Fibroblast of upper back skin (primary cell): ENCODE measurements at places on chromosomes 5 and 9.

- peak; percentile 4 for DNase-seq
These were observed 115.7 kb downstream of the MAN2A1 start for GRCh38 chr5:109805472-109805871.

DNA sequence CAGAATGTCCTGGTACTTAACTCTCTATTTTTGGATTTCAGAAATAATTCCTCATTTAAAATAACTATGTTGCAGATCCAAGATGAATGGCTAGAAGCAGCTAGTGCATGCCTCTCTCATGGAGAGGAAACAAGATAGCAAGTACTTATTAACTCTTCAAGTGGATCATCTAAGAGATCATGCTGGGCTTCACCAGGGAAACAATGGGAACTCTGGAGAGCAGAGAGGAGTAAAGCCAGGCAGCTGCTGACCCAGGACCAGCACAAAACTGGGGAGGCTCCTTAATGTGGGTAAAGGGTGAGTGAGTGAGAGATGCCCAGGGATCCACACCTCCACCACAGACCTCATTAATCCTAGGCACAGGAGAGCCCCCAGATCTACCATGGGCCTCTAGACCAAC lies 897.8 kb upstream of the ACO1 start:
- DNase-seq, result no peak

GRCh38 chr5:79547982-79548381 lies 34.0 kb upstream of the HOMER1 start:
- DNase-seq, result no peak

- DNase-seq, result peak; percentile 17
These were observed 432.6 kb upstream of the SLC30A5 start for GRCh38 chr5:68661237-68661636.

DNA sequence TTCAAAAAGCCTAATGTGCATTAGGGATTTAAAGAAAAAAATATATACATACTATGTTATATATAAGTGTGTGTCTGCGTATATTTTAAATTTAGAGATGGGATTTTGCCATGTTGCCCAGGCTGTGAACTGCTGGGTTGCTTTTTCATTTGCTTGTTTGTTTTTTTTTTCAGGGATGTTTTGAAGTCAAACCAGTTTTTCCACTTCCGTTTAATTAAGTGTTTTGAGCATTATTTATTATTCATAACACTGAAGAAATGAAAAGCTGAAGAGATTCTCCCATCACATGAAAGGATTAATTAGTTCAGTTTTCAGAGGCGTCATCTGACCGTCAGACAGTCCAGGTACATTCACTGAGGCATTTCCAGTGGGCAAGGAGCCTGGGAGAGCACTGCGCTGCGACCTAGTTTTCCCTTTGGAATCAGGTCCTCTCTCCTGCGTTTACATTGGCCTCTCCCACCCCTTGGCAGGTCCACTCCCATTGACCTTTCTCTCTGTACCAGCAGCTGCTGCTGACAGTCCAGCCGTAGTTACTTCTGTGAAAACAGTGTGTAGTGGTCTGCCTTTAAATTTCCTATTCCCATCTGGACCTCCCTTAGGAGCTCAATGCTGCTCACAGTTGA lies 26.0 kb downstream of the ARRDC3 start:
- DNase-seq, result no peak

GRCh38 chr9:6055216-6055615 lies 39.8 kb upstream of the RANBP6 start:
- DNase-seq, result peak; percentile 76

GRCh38 chr9:1881708-1882295 lies 133.3 kb upstream of the SMARCA2 start:
- no peak for DNase-seq

DNA sequence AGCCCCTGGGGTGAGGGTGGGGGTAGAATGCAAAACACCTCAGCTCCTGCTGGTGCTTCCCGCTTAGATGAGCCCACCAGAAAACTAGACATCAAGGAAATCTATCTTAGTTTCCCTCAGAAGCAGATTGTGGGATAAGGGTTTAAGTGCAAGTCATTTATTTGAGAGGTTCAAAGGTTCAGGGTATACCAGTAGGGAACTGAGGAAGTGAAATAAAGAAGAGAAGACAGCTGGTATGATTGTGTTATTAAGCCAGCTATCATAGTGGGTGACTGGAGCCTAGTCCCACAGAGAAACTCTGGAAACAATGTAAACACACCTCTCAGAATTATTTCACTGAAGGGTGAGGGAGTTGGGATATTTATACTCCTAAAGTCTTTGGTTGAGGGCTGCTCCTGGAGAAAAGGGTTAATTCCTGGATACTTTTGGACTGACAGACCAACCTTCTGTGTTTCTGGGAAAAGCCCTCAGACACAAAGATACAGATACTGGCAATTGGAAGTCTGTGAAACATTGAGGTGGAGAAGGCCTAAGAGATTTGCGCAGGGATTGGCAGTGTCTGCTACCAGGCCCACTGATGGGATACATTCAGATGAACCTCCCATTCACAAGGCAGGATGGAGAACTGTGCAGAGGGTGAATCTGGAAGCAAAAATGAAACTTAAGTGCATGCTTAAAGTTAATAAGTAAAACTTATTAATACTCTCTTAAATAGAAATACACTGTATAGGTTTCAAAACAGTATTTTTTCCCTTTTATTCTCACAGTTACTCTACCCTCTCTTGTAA lies 6.4 kb upstream of the DCTN4 start:
- no peak for DNase-seq

DNA sequence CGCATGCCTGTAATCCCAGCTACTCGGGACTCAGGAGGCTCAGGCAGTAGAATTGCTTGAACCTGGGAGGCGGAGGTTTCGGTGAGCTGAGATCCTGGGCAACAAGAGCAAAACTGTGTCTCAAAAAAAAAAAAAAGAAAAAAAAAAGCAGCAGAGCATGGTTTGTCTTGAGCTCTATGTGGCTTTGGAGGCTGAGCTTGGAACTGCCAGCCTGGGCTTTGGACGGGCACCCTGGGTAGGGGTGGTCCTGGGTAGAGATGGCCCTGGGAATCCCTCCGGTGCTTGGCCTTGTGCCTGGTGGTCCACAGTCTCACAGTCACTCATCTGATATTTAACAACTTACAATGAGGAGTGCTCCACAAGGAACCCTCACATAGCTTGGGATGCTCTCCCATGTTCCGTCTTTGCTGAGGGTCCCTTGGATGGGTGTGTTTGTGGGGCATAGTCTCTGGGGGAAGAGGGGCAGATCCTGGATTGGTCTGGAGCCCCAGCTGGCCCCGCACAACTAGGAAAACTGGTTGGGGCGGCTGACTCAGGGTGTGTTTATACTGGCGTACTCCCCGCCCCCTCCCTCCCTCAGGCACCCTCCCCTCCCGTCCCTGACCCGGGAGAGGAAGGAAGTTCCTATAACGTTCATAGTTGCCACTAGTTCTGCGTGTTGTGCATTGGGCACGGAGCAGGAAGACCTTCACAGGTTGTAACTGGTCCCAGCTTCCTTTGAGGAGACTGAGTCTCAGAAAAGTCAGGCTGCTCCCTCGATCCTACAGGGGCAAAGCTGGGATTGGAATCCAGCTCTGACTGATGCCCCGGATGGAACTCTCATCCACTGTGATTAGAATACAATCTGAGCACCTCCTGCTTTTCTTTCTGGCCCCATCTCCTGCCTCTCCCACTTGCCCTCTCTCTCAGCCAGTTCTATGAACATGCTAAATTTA lies 11.2 kb downstream of the IER5L start:
- DNase-seq, result peak; percentile 75

DNA sequence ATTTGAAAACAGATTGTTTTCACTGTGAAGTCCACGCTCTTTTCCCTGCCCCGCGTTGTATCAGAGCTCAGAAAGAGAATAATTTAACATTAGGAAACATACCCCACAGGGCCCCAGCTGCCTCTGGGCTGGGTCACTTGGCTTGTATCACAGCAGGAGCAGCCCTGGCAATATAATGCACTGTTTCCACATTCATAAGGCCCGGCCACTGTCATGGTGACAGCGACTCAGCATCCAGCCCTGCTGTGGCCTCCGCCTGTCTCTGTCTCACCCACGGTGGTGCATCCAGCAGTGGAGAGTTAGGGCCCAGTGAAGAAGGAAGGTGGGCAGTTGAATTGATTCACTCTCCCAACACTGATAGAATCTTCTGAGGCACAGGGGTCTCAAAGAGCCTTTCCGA lies 188.9 kb downstream of the NSG2 start:
- DNase-seq, result no peak

- no peak for DNase-seq
These were observed 458.6 kb downstream of the ZSWIM6 start for GRCh38 chr5:61790678-61791077.

- DNase-seq, result peak; percentile 9
These were observed 236.7 kb downstream of the CDH18 start for GRCh38 chr5:19751326-19751725.

DNA sequence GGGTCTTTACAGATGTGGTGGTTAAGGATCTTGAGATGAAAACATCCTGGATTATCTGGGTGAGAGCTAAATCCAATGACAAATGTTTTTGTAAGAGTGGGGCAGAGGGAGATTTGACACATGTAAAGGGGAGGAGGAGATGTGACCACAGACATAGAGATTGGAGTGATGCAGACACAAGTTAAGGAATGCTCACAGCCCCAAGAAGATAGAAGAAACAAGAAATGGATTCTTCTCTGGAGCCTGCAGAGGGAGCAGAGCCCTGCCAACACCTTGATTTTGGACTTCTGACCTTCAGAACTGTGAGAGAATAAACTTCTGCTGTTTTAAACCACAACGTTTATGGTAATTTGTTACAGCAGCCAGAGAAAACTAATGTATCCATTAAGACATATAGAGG lies 21.7 kb downstream of the ITGA2 start:
- no peak for DNase-seq

- DNase-seq, result peak; percentile 95
These were observed 477.8 kb downstream of the CCDC171 start for GRCh38 chr9:16030528-16031185.

DNA sequence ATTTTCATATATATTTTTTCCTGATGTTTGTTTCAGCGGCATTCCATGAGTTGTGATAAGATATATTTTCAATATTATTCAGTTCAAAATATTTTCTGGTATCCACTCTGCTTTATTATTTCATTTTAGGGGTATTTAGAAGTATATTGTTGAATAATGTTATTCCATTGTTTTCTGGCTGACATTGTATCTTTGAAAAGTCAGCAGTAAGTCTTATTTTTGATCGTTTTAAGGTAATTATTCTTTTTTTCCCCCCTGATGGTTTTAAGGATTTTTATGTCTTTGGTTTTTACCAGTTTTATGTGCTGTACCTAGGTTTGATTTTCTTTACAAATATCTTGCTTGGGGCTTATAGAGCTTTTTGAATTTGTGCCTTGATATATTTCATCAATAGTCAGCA lies 6.6 kb upstream of the GLRA1 start:
- no peak for DNase-seq

GRCh38 chr5:74954919-74955318 lies 88.7 kb upstream of the FAM169A start:
- DNase-seq, result no peak

DNA sequence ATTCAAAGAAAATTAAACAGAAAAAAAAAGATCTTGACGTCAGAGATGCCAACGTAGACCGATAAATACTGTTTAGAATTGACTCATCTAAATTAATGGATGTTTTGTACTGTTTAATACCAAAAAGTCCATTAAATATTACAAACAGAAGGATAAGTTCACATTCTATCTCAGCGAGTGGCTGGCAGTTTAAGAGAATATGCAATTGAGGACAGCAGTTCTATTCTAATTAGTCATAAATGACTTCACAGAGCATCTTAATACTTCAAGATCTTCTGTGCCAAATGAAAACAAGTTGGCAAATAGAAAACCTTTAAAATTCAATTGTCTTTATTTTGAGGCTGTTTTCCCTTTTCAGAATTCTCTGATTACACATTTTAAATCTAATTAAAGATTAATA lies 326.6 kb upstream of the NREP start:
- no peak for DNase-seq

GRCh38 chr5:22899341-22899740 lies 46.2 kb upstream of the CDH12 start:
- no peak for DNase-seq

DNA sequence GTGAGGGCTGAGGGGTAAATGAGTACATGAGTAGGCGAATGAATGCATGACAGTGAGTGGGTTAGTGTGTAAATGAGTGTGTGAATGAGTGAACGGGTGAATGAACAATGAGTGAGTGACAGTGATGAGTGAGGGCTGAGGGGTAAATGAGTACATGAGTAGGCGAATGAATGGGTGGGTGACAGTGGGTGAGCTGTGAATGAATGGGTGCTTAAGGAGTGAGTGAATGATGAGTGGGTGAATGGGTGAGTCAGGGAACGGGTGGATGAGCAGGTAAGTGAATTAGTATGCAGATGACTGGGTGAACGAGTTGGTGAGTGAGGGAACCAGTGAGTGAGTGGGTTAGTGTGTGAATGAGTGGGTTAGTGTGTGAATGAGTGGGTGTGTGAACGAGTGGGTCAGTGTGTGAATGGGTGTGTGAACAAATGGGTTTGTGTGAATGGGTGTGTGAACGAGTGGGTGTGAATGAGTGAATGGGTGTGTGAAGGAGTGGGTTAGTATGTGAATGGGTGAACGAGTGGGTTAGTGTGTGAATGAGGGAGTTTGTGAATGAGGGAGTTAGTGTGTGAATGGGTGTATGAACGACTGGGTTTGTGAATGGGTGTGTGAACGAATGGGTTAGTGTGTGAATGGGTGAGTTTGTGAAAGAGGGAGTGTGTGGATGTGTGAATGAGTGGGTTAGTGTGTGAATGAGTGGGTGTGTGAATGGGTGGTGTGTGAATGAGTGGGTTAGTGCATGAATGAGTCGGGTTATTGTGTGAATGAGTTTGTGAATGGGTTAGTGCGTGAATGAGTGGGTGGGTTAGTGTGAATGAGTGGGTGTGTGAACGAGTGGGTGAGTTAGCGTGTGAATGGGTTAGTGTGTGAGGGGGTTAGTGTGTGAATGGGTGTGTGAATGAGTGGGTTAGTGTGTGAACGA lies 32.9 kb downstream of the NKD2 start:
- no peak for DNase-seq

- DNase-seq, result no peak
These were observed 21.8 kb downstream of the ZBED3 start for GRCh38 chr5:77065256-77065655.

GRCh38 chr5:13976867-13977830 lies 32.7 kb upstream of the DNAH5 start:
- peak; percentile 67 for DNase-seq

GRCh38 chr5:157198277-157198986 lies 17.8 kb downstream of the ITK start:
- no peak for DNase-seq

DNA sequence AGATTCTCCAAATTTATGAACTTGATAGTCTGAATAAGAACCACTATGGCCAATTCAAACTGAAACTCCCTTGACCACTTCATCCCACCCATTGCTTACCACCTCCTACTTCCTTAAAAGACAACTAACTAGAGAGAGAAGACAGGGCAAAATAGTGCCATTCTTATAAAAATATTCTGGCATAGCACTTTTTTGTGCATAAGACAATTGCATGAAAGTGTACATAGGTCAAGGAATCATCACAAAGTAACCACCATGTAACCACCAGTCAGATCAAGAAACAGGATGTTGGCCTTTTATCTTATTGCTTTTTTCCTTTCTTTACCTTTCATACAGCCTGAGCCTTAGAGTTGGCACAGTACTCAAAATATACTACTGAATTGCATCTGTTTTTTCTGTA lies 8.1 kb upstream of the ARSB start:
- DNase-seq, result no peak
